ENCODE measurements at places on chromosomes 3 and 15.

DNA sequence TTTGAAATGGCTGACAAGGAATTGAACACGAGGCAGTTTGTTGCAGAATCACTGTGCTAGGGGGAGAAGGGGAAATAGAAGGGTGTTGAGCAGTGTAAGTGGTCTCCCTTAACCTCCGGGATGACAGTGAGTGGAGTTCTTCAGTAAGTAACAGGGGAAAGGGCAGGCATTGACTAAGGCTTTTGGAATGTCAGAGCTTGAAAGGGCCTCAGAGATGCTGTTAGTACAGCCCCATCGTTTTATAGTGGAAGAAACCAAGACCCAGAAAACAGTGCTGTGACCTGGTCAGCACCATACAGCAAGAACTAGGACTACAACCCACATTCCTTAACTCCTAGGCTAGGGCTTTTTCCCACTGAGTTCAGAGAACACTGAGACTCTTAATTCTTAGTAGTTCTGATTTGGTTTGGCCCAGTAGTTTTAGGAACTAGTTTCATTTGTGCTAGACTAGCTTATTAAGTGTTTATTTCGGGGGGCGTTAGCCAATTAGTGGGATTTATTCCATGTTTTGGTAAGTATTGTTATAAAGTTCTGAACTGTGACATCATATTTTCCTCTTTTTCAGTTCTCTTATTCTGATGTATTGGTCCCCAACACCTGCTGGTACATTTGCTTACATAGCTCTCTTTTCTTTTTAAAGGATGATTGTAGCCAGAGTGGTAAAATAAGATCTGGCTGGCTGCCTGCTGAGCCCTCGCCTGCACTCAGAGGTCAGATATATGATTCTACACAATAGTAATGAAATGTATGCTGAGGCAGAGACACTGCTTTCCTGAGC is 34.2 kb downstream of the RAB11A start:
- DNase-seq, result no peak

- DNase-seq, result no peak
Measured at GRCh38 chr15:63405159-63405558, 23.5 kb upstream of the CA12 start.

DNA sequence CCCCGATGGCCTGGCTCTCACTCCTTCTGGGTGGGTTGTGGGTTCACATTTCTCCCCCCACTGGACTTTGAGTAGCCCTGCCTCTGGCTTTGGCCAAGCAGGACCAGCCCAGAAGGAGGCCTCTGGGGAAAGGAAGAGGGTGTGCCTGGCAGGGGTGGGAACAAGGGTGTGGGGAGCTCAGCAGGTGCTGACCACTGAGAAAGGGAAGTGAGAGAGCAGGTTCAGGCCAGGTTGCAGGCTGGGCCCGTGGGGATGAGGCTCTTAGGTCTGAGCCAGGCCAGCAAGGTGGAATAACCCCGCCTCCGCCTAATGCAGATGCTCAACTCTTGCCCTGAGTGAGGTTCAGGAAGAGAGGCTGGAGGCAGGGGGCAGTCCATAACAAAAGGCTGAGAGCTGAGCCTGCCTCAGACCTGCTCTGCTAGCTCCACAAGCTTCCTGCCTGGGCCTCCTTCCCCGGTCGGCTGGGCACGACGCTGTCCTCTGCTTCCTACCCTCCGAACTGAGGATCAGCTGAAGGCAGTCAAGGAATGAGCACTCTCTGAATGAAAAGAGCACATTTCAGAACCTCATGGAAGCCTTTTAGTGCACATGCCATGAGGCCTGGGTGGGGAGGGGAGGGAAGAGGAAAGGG is 82.7 kb downstream of the TLE3 start:
- no peak for DNase-seq

GRCh38 chr3:94167796-94168195 is 104.9 kb downstream of the NSUN3 start:
- DNase-seq, result no peak

Measured in activated CD4-positive, alpha-beta memory T cell treated with anti-CD3 and anti-CD28 coated beads, Interleukin-2, amount 10 ng/mL, durations not matched to agents 7 days and 5 days (primary cell).